Hepatocyte (in vitro differentiated cells): ENCODE measurements at places on chromosomes 5 and 9. TPM values are rescaled to one million over a fixed set of nuclear protein-coding genes. Genes with fewer than 3 reads are reported as not detected.

Gene FOXD4L6
- total RNA-seq = not detected in 2 replicates

Gene UAP1L1
- total RNA-seq = 11.2 and 15.6 TPM in 2 replicates

Gene FCN1
- total RNA-seq = not detected in 2 replicates

Gene CCDC112
- 3.7 and 4.1 TPM in 2 replicates for total RNA-seq

Gene LCN9
- total RNA-seq = 2.2 and 2.6 TPM in 2 replicates

Gene FAM81B
- total RNA-seq = 0.80 TPM in 1 of 2 replicates, not detected in the other

Gene FRRS1L
- 4.4 and 5.0 TPM in 2 replicates for total RNA-seq

Gene ATP6V1G1
- total RNA-seq = 337 and 358 TPM in 2 replicates

Gene FGF1
- 0.08 and 0.23 TPM in 2 replicates for total RNA-seq

Gene FABP6
- 51.5 and 55.7 TPM in 2 replicates for total RNA-seq

Gene TSSK1B
- total RNA-seq = 0.60 TPM in 1 of 2 replicates, not detected in the other
